ENCODE measurements at places on chromosomes 1 and 21.

- DNase-seq, result peak; percentile 61
These were observed 141.3 kb upstream of the ADAMTS5 start for GRCh38 chr21:27108228-27108627.

DNA sequence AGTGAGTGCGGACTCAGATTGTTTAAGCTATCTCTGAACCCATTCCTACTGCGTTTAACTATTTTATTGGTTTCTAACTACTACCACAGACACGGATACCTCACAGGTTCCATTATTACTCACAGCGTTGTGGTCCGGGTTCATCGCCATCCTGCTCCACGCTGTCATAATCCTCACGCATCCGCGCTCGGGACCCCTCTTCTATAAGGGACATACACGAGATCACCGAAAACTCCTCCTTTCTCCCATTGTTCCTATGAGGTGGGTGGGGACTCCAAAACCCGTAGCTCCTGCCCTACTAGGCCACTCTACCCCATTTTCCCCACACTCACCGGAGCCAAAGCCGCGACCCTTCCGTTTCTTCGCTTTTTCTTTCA is 610 bp downstream of the RBM8A start:
- no peak for DNase-seq

GRCh38 chr1:29281571-29281970 is 45.2 kb downstream of the PTPRU start:
- peak; percentile 26 for DNase-seq

DNA sequence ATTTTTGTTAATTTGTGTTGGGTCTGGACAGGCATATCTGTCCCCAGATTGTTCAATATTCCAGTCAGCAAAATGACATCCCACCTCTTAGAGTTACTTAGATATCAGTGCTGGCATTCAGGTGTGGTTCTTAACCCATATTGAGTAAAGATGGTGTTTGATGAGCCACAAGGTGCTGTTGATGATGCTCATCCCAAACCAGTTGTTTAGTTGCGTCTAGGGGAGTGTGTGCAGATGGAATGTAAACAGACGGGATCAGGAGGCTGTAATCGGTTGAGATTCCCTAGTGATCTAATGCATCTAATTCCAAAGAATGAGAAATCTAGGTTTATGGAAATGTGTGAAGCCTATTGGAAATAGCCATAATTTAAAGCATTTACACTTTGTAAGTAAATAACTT is 1.1 kb downstream of the HOOK1 start:
- DNase-seq, result no peak

- DNase-seq, result no peak
These were observed 10.5 kb downstream of the SPOCD1 start for GRCh38 chr1:31805318-31805717.

DNA sequence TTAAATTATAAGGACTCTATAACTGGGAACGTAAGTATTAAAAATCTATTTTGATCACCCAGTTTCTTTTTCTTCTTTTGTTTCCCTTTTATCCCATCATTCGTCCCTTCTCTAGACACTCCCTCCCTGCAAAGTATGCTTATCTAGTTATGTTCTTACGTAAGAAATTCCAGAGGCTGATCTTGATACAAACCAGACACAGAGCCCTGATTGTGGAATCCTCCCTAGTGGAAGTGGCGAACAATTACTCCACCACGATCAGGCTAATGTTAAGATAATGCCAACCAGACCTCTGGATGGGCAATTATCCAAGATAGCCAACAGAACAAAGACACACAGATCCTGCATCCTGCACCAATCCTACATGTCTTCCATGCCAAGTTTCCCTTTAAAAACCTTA is 1557.4 kb downstream of the PLA2G4A start:
- DNase-seq, result peak; percentile 15

DNA sequence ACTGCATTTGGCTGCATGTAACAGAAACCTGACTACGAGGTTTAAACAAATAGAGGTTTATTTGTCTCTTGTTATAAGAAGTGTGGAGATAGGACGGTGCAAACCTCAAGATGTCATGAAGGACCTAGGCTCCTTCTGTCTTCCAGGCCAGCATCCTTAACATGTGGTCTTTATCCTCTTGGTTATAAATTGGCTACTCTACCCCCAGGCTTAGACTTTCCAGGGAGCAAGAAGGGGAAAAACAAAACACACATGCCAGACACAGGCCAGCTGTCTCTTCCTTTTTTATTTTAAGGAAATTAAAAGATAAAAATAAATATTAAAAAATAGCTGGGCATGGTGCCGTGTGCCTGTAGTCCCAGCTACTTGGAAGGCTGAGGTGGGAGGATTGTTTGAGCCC is 51.3 kb upstream of the PRELP start:
- no peak for DNase-seq

DNA sequence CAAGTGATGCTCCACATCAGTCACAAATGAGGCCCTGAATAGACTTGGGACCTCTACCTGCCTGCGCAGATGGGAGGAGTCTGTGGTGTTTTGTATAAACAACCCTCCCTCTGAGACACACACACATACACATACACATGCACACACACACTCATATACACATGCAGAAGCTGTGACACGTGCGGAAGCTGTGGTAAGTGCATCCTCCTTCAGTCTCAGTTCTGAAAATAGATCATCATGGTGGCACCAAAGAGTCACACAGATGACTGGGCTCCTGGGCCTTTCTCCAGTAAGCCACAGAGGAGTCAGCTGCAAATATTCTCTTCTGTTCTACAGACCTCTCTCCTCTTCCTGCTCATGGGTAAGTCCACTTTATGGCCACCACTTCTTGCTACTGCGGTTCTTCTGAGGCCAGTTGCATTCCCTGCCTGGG is at the start of gene LY9:
TSS of gene LY9 (plus strand) at position 224 of the 433 bp plus-strand sequence. CDS start at position 238, 14 bp downstream.
- no peak for DNase-seq

- DNase-seq, result no peak
These were observed 19.8 kb downstream of the ERRFI1 start for GRCh38 chr1:8006037-8006963.

- DNase-seq, result no peak
These were observed 24.1 kb upstream of the MNDA start for GRCh38 chr1:158806916-158807536.

- no peak for DNase-seq
These were observed 218.5 kb downstream of the PBX1 start for GRCh38 chr1:164777518-164777917.

GRCh38 chr1:27668808-27669723 is 2.9 kb downstream of the IFI6 start:
- peak; percentile 45 for DNase-seq

GRCh38 chr1:162502928-162503327 is 5.3 kb downstream of the UHMK1 start:
- peak; percentile 84 for DNase-seq

DNA sequence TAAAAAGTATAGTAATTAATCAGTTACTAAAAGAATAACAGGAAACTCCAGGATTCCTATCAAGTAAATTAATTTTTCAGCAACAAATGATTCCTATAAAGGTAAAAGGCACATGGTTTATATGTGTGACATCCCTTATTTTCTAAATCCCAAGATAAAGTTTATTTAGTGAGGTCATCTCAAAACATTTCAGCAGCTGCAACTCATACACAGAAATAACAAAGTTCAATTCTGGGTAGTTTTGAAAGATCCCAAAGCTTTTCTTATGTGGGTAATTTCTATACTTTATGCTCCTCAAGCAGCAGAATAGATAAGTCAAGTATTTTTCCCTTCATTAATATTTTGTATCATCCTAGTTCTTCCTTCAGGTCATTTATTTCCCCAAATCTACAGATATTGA is 117.7 kb downstream of the EIF4G3 start:
- no peak for DNase-seq

DNA sequence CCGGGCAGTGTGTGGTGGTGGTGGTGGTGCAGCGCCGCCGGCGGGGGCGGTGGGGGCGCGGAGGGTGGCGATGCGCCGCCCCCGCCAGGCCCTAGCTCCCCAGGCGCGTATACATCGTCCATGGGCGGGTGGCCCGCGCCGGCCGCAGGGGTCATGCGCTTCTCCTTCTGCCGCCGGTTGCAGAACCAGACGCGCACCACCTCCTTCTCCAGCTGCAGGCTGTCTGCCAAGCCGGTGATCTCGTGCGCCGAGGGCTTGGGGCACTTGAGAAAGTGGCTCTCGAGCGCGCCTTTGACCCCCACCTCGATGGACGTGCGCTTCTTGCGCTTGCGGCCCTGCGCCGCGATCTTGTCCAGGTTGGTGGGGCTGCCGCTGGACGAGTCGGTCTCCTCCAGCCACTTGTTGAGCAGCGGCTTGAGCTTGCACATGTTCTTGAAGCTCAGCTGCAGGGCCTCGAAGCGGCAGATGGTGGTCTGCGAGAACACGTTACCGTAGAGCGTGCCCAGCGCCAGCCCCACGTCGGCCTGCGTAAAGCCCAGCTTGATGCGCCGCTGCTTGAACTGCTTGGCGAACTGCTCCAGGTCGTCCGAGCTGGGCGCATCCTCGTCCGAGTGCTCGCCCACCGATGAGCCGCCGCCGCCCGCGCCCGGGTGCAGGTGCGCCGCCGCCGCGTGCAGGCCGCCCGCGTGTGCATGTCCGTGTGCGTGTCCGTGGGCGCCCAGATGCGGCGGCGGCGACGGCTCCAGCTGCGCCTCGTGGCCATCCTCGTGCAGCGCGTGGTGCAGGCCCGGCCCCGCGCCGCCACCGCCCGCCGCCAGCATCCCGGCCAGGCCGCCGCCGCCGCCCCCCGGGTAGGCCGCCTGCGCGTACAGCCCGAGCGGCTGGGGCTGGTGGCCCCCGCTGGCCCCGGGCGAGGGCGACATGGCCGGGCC is 926 bp downstream of the POU3F1 start:
- DNase-seq, result no peak

GRCh38 chr1:84268346-84268745 is 33.2 kb upstream of the SAMD13 start:
- no peak for DNase-seq

All from fibroblast of skin of right biceps (primary cell).